CD8-positive, alpha-beta memory T cell (primary cell): ENCODE measurements at places on chromosomes 12 and 14. TPM values are rescaled to one million over a fixed set of nuclear protein-coding genes. Genes with fewer than 3 reads are reported as not detected.

DNA sequence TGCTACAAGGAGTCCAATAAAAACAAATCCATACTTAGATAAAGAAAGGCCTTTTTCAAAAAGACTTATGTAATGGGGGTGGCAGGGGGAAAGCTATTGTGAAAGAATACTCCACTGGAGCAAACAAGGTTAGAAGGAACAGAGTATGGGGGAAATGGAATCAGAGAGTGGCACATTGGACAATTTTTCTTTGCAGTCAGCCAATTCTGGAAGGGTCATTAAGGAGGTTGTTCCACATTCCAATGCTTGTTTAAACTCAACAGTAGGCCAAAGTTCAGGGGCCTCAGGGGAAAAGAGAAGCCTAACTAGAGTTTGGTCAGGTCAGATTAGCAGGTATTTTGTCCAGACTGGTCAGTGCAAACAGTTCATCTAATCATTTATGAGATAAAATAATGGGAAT is 105.2 kb upstream of the RESF1 start:
- no peak for DNase-seq

DNA sequence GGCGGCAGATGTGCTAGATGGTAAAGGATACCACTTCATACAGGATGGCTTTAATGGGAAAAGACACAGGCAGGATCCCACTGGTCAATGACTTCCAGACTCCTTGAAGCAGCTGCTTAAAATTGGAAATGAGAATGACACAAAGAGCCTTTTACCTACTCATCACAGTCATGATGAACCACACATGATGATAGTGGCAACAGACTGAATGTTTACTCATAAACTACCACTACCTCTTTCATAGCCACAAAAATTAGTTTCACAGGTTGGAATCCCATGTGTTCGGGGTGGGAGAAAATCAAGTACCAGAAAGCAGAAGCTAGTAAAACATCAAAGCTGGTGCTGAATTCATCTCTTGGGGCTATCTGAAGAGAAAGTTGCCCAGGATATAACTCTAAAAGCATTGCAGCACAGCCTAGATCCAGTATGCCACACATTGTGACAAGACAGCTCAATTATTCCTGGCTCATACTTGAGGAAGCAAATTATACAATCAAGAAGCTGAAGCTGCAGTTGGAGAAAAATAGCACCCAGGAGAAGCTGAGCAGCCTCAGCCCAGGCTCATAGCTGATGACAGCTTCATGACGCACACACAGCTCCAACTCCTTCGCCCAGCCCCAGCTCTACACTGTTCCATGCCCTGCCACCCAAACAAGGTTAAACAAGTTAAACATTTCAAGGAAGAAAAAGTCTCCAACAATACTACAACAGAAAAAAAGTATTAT is 29.0 kb upstream of the C12orf50 start:
- DNase-seq, result no peak

GRCh38 chr12:126855768-126856167 is 1411.2 kb upstream of the TMEM132C start:
- DNase-seq, result no peak

- no peak for DNase-seq
Measured at GRCh38 chr14:74562515-74563232, 49.4 kb downstream of the LTBP2 start.

DNA sequence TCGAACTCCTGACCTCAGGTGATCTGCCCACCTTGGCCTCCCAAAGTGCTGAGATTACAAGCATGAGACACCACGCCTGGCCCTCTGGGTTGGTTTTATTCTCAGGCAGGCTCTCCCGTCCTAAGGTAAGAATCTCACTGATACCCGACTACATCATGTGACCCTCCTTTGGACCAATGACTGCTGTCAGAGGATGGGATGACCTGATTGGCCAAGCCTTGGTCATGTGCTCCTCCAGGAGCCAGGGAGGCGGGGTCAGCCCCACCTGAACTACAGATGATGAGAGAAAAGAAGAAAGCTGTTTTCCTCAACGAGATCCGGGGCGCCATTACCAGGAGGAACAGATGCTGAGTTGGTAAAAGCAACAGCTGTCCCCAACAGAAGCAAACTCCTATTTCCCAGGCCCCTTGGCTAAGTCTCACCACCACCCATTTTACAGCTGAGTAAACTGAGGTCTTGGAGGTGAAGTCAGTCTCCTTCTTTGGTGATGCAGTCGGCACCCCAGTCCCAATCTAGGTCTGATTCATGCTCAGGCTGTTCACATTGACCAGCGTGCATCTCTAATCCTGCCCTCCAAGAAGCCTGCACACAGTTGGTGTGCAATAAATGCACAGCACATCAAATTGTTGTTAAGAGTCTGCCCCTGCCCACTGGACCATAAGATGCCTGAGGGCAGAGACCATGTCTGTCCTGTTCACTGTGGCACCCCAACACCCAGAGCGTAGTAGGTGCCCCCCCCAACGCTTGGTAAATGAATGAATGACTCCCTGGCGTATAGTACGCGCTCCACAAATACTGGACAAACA is 118.8 kb downstream of the SCARB1 start:
- DNase-seq, result no peak

GRCh38 chr12:101957252-101957959 is 80.0 kb downstream of the DRAM1 start:
- DNase-seq, result no peak

- DNase-seq, result no peak
Measured at GRCh38 chr12:26157001-26157400, 32.2 kb upstream of the BHLHE41 start.

- DNase-seq, result no peak
Measured at GRCh38 chr12:124543590-124544310, 23.7 kb downstream of the NCOR2 start.

GRCh38 chr12:37547611-37548010 is 769.0 kb upstream of the ALG10B start:
- no peak for DNase-seq

DNA sequence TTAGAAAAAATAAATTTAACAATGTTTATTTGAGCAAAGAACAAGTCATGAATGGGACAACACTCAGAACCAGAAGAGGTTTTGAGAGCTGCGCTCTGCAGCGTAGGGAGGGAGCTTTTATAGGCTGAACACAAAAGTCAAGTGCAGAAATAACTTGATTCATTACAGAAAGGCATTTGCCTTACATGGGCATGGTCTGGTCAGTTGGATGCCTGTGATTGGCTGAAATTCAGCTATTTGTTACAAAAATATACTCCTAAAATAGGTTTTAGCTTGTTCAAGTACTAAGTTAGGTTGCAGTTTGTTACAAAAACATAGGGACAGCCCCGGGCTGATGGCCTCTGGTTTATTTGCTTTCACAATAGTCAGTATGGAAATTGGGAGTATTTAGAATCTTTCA is 118.0 kb downstream of the NUAK1 start:
- no peak for DNase-seq

GRCh38 chr12:2318286-2318685 is 265.5 kb downstream of the CACNA1C start:
- no peak for DNase-seq

GRCh38 chr12:1851151-1851701 is 30.9 kb downstream of the LRTM2 start:
- no peak for DNase-seq

DNA sequence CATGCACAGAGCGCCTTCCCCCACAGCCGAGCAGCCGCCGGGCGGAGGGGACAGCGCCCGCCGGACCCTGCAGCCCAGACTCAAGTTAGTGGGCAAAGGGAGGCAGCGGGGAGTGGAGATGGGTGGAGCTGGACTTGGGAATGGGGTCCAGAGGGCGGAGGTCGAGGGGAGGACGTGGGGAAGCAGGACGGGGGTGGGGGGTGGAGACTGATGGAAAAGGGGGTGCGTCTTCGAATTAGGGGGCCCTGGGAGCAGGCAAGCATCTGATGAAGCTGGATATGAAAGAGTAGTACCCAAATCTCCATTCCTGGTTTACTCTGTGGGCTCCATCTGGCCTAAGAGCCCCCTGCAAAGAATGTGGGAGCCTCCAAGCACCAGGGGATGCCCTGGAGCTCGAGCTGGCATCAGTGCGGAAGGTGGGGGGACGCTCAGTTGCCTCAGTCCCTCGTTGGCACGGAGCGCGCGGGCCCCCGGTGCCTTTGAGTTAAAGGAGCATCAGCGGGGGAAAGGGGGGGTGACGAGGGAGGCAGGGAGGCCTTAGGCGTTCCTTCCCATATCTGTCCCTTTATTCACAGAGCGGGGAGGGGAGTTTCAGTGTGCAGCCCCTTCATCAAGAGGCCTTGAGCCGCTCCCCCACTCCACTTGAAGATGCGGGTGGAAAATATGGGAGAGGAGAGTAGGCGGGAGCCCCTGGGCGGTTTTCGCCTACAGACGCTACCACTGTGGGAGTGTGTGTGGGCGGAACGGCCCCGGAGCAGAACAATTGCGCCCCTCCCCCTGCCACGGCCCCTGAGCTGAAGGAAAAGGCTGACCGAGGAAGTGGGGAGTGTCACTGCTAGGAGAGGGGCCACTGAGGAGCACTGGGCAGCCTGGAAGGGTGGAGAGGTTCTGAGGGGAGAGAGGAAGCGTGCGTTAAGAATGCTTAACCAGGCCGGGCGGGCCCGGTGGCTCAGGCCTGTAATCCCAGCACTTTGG is 644 bp downstream of the NAB2 start:
- DNase-seq, result peak; percentile 61

DNA sequence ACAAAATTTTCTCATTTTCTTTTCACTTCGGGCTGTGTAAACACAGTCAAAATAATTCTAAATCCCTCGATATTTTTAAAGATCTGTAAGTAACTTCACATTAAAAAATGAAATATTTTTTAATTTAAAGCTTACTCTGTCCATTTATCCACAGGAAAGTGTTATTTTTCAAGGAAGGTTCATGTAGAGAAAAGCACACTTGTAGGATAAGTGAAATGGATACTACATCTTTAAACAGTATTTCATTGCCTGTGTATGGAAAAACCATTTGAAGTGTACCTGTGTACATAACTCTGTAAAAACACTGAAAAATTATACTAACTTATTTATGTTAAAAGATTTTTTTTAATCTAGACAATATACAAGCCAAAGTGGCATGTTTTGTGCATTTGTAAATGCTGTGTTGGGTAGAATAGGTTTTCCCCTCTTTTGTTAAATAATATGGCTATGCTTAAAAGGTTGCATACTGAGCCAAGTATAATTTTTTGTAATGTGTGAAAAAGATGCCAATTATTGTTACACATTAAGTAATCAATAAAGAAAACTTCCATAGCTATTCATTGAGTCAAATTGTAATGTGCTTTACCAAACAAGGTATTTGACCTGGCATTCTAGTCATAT is 4.8 kb downstream of the CDKN1B start:
- no peak for DNase-seq

GRCh38 chr12:82510386-82510785 is 152.1 kb downstream of the METTL25 start:
- DNase-seq, result no peak

DNA sequence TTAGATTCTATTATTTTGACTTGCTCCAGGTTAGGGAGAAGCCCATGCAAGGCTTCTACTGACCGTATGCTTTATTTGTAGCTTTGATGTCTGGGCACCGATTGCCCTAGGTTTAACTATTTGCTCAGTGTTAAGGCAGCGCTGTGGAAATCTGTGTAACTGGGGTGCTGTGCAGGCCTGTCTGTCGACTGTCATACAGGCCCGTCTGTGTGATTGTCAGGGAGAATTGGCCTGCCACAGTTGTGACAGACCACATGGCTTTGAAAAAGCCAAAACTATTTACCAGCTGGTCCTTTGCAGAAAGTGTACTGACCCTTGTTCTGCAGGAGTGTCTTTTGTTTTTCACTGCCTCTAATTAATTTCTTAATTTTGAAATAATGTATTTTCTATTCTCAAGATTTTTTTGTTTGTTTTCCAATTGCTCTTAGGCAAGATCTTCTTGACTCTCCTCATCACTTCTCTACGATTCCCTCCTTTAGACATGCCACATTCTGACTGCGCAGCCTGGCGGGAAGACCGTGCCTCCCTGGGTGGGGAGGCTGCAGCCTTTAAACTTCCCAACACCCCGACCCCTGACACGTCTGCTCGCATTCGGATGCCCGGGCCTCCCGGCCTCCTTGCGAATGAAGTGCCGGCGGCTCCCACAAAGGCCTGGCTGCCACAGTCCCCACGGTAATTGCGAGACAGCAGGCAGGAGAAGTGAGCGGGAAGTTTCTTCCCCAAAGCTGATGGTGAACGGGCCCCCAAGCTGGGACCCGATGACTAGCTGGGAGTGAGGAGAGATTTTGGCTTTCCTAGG is 99.0 kb upstream of the EVL start:
- DNase-seq, result no peak

GRCh38 chr12:49947593-49948226 is 2.8 kb upstream of the AQP2 start:
- no peak for DNase-seq

- DNase-seq, result no peak
Measured at GRCh38 chr12:96375170-96375569, 25.1 kb downstream of the CDK17 start.

DNA sequence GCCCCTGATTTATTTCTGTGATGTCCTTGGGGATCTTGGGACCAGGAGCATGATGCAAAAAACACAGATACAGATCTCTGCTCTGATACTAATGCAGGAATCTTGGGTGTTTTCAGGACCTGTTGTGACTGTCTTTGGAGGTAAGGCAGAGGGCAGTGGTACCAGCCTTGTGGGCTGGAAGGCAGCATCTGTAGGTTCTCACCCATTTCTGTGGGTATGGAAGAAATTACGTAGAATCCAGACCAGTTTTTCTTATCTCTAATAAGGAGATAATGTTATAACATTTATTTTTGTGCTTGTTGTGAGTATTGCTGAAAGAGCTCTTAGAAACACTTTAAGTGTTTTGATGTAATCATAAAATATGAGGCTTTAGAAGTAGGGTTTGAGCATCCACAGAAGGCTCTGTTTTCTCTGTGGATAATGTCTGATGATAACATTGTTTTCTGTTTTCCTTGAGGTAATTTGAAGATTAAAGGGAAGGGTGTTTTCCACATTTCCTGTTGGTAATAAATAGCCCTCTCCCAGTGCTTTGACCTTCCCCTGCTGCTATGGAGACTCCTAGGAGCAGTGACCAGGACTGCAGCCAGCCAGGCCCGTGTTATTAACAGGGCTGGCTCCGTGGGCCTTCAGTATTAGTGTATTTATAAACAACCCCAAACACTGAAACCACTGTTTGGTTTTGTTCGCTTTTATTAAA is 9.4 kb upstream of the DCP1B start:
- DNase-seq, result no peak

DNA sequence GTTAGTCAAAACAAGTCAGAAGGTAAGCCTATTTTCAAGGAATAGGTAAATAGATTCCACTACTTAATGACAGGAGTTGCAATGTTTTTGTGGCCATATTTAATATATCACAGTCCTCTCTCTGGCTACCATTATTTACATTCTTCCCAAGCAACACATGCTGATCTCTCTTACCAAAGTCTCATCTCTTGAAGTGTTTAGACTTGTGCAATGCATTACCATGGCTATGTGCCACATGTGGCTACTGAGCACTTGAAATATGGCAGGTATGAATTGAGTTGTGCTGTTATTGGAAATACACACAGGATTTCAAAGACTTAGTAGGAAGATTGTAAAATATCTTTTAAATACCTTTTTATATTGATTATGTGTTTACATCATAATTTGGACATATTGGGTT is 262.4 kb upstream of the PDE3A start:
- no peak for DNase-seq

Gene ANG
- polyA plus RNA-seq, result 1.4 TPM

Gene HOXC10
- polyA plus RNA-seq, result not detected

Gene CEBPE
- not detected for polyA plus RNA-seq

Gene OSGEP
- 48.9 TPM for polyA plus RNA-seq

Gene RND1
- polyA plus RNA-seq, result 0.90 TPM

Gene P2RX7
- 9.2 TPM for polyA plus RNA-seq

Gene FOXN4
- not detected for polyA plus RNA-seq

Gene LPAR5
- 26.5 TPM for polyA plus RNA-seq

Gene ANO4
- not detected for polyA plus RNA-seq

Gene PHETA1
- 1.8 TPM for polyA plus RNA-seq
